T-helper 1 cell (primary cell): ENCODE measurements at places on chromosomes 13 and 19.

DNA sequence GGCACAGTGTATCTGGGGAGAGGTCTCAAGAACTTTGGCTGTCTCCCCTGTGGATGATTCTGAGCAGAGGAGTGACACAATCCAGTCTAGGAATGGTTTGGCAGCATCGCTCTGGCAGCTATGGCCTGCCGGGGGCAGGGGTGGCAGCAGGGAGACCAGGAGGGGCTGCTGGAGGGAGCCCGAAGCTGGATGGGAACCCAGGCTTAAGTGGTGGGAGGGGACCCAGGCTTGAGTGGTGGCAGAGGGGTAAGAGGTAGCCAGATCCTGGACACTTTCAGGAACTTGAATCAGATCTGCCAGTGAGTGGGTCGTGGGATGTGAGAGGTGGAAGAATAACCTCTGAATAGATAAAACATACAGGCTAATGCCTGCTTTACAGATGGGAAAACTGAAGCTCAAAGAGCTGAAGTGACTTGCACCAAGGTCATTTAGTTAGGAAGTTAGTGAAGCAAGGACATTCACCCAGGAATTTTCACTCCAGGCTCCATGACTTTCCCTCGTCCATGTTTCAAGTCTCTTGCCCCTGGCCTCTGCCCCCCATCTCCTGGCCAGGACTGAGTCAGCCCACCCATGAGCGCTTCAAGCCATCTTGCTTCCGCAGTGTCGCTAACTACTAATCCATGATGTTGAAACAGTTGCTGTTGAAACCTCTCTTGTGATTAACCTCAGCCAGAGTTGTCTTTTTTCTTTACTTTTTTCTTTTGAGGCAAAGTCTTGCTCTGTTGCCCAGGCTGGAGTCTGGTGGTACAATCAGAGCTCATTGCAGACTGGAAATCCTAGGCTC, 29.9 kb upstream of the C1QTNF9 start:
- DNase-seq = no peak

- DNase-seq = no peak
Observed at GRCh38 chr19:52896431-52897137, 851 bp downstream of the ZNF320 start.

- peak; percentile 57 for DNase-seq
Observed at GRCh38 chr19:49475995-49476880, 2.2 kb downstream of the FLT3LG start.

DNA sequence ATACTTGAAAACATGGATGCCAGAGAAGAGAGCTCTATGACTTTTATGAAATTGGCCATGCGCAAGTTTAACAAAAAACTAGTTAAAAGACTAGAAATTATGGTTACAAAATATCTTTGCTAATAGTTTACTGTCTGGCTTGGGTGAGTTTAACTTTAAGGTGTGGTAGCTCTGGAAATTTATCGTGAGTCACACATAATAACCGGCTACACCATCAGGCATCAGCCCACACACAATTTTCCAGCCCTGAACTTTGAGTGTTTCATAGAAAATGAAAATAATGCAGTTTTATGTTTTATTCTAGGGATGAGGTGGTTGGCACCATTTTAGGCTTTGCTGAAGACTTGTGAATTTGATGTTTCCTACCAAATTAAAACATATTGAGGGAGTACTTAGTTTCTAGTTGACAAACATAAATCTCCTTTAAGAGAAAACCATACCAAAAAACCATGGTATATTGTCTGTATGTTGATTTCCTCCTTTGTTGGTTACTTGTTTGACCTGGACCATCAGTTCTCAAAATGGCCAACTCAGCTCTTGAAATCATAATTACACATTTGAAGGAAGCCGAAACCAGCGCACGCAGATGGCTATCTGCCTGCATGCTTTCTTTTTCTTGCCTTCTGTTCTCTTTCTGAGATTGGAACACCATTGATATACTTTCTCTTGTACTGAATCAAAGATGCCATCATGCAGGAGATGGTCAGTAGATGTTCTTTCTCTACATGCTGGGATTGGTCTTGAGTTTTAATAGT, 125.1 kb downstream of the AKAP11 start:
- peak; percentile 42 for DNase-seq

DNA sequence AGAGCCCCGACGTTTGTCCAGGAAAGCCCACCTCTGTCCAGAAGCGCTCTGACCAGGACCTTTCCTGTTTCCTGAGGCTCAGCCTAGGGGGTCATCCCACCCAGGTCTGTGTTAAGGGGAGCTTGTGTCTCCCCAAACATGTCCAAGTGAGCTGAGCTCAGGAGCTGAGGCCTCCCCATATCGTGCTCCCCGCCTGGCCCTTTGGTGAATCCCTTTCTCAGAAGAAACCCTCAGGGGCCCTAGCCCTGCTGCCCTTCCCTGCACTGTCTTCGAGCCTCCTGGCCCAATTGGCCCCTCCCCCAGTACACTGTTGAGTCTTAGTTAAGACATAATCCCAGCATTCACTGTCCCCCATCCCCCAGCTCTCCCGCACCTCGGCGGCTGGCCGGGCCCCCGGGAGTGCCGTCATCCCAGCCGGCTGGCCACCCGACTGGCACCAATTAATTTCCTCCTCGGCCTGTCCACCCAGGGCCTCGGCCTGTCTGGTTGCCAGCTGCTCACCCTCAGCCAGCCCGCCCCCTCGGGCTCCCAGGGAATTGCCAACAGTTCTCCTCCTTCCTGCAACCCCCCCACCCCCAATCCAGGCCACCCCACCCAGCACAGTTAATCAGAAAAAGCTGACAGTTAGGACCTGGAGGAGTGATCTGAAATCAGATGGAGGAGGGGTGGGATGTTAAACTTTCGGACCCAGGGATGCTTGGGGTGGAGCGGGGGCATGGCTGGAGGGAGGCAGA, 13.6 kb downstream of the IER2 start:
- no peak for DNase-seq

- peak; percentile 42 for DNase-seq
Observed at GRCh38 chr19:17075864-17076542, 426 bp downstream of the MYO9B start.

GRCh38 chr19:49870309-49870901, 3.0 kb upstream of the PNKP start:
- no peak for DNase-seq

DNA sequence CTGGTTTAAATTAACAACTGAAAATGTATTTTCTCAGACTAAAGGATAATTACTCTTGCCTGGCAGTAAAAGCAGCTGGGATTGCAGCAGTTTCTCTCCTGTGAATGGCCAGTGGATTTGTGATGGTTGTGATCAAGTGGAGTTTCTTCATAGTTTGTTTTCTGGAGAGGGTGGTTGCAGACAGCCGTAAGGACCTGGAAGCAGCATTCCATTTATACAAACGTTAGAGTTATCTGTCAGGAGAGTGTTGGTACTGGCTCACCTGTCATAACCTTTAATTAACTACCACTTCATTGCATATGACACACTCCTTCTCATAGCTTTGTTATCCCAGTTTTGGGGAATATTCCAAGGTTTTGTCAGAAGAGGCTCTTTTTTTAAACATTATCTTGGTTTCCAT, 258.4 kb upstream of the SLC10A2 start:
- no peak for DNase-seq

DNA sequence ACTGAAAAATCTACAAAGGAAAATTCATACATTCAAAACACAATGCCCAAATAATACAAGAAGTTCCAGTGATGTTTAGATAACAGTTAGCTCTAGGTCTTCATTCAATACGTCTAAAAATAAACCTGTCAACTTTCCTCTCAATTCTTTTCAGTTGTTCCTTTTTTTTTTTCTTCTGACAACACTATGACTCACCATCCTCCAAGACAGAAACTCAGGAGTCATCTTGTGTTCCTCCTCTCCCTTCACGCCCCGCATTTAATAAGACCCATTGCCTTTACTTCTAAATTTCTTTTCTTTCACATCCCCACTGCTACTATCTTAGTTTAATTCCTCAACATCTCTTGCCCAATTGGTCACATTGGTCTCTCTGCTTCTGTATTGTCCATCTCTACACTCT, 759.9 kb downstream of the GPC5 start:
- DNase-seq = no peak

DNA sequence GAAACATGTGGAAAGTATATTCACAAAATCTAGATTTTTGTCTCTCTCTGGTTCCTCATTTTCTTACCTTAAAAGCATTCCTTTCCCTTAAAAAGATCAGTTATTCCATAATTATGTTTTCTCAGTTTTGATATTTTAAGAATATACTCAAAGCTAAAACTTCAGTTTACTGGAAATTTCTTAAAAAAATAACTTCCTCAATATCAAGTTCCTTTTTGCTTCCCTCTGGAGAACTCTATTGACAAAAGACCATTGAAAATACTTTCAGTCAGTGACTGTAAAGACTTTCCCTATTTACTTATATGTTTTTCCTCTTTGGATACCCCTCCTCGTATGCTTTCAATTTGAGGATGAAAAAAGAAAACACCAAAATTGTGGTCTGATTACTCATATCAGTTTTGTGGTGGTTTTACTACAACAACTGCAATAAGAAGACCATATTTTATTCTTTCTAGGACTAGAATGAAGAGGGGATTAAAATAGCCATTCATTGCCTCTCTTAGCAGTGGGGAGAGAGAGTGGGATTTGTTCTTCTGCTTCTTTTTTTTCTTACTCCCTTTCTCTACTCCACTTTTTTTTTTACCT, 113.2 kb downstream of the ESD start:
- no peak for DNase-seq

DNA sequence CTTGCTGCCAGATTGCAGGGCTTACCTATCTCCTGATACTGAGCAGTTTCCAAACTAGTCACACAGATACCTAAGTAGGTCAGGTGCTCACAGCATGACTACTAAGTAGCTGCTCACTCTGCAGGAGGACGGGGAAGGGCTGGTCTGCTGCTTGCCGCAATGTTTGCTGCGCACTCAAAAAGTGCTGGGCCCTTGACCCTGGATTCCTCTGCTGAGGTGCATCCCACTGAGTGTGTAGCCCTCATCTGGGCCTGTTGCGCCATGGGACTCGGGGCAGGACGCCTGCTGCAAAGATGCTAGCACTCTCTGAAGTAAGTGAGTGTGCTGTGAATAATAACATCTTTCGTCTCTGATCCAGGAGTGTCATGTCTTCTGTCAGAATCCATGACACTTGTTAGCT, 59.2 kb upstream of the MEDAG start:
- DNase-seq = no peak

DNA sequence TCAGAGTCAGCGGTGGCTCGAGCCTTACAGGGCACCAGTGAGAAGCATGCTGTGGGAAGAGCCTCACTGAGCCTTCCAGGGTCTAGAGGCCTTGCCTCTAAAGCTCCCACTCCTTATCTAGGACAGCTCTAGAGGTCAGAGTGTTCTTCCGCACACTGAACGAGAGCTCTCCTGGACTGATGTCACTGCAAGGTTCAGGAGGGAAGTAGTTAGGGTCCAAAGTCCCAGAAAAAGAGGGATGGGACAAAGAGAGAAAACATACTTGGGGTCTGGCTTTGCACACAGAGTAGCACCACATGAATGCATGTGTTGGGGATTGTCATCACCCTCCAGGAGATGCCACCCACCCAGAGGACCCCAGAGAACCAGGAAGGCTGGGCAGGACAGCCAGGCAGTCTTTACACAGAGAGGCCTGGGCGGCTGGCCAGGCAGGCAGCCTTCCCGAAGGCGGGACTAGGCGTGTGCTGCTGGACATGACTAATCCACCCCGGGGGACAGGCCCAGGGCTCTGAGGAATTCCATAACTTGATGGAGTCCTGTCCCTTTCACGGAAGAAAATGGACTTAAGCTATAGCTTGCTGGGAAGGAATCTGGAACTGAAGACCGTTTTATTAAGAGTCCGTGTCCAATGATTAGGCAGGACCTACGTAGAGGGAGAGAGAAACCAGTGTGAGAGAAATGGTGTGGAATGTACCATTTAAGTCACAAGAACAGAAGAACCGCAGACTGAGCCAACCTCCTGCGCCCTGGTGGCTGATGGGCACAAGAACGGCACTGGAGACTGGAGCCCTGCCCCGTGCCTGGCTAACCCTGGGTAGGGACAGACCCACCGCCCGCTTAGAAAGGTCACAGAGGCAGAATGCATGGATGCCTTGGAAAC, 16.6 kb upstream of the EPHX3 start:
- no peak for DNase-seq

- no peak for DNase-seq
Observed at GRCh38 chr13:50884265-50884664, 25.3 kb upstream of the RNASEH2B start.

DNA sequence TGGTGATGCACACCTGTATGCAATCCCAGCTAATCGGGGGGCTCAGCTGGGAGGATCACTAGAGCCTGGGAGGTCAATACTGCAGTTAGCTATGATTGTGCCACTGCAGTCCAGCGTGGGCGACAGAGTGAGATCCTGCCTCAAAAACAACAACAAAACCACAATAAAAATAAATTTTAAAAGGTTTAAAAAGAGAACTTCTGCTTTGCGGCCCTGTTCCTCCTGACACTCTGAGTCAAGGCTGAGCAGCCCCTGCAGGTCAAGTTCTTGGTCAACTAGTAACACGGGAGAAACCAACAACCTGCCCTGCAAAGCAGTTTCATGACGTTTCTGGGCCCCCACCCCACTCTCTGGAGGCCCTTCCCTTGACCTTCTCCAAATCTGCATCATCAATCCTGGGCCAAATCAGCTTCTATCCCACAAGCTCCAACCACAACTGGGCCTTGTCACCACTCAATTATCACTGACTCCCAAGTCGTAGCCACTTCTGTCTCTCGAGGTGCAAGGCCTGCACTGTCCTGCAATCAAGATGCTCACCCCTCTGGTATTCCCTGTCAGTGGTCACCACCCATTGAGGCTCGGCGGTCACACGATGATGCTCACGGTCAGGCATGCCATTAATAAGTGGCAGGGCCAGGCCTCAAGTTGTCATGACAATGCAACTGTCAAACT, 7.5 kb downstream of the ELAVL1 start:
- no peak for DNase-seq

- no peak for DNase-seq
Observed at GRCh38 chr13:109158383-109158782, 529.0 kb downstream of the MYO16 start.

- no peak for DNase-seq
Observed at GRCh38 chr13:37326334-37326733, 220.9 kb upstream of the CSNK1A1L start.

- no peak for DNase-seq
Observed at GRCh38 chr13:64527561-64527960, 2702.6 kb downstream of the PCDH9 start.

- DNase-seq = peak; percentile 41
Observed at GRCh38 chr19:33430674-33431277, 57.3 kb downstream of the CEBPG start.

- DNase-seq = no peak
Observed at GRCh38 chr13:51539887-51540286, 44.4 kb upstream of the WDFY2 start.

- no peak for DNase-seq
Observed at GRCh38 chr19:12229990-12230389, 64.7 kb downstream of the ZNF44 start.

DNA sequence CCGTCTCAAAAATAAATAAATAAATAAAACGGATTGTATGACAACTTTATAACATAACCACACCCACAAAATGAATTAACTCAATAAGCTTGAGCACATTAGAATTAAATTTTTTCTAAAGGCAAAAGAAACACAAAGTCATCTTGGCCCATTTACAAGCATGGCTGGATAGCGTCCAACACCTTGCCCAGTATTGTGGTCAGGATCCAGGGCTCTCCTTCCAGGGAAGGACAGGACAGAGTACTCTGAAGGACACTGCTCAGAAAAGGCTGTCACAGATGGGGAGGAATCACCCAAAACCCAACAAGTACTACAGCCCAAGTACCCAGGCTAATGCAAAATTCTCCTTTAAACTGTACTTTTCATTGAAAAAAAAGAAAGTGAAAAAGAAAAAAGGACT, 27.1 kb downstream of the SUGP2 start:
- DNase-seq = no peak
